ENCODE measurements at places on chromosomes 6 and 20.

GRCh38 chr6:16991981-16992629 is 109.7 kb upstream of the STMND1 start:
- no peak for DNase-seq

GRCh38 chr6:3911130-3911529 is 62.0 kb downstream of the FAM50B start:
- DNase-seq, result no peak

GRCh38 chr6:87753131-87753685 is 51.2 kb upstream of the AKIRIN2 start:
- no peak for DNase-seq

DNA sequence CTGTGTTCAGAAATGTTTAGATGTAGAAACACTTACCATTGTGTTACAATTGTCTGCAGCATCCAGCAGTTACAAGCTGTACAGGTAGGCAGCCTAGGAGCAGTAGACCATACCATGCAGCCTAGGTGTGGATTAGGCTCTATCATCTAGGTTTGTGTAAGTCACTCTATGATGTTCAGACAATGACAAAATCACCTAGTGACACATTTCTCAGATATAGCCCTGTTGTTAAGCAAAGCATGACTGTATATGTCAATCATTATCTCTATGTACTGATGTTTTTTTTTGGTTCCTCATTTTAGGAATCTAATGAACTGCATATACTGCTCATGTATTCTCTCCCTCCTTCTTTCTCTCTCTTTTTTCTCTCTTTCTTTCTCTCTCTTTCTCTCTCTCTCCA is 22.2 kb downstream of the CST8 start:
- DNase-seq, result no peak

DNA sequence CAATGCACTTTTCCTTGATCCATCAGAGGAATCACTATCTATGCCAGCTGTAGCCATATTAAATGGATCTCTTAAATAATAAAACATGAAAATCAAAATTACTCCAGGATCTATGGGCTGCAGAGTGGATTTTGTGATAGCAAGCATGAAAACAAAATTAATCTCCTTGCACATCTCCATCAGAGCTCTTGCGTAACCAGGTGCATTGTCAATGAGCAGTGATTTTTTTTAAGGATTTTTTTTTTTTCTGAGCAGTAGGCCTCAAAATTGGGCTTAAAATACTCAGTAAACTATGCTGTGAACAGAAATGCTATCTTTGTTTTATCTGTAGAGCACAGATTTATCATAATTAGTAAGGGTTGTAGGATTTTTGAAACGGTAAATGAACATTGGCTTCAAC is 11.5 kb upstream of the CST3 start:
- no peak for DNase-seq

- DNase-seq, result no peak
Observed at GRCh38 chr20:57329608-57330221, at the start of gene SPO11. Gene SPO11, plus strand, starts transcription at chr20:57329803. Its CDS starts 65 bp downstream, at chr20:57329868.

GRCh38 chr6:161534264-161534873 is 260.5 kb upstream of the AGPAT4 start:
- DNase-seq, result no peak

DNA sequence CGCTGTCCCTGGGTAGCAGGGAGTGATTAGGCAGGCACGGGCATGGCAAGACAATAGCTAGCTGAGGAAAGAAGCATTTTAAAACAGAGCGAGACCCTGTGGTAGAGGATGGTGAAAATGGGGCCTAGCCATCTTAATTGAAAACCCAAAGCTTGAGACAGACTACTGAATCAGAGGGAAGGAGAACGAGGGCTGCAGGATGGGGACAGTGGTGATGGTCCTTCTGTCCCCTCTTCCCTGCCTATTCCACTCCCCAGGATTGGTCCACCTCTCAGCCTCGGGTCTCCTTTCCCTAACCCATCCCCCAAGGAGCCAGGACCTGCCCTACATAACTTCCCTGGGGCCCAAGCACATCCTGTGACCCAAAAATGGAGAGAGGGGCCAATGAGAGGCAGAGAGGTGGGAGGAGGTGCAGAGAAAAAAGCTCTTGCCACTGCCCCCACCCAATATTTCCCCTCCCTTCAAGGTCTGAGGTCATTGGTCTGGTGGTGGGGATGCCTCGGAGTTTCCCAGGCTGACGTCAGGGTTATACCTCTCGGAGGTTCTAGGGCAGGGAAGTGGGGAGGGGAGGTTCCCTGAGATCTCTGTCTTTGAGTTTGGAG is 884 bp upstream of the CUTA start:
- no peak for DNase-seq

GRCh38 chr6:127191716-127192115 is 73.2 kb downstream of the RSPO3 start:
- no peak for DNase-seq

GRCh38 chr6:107689190-107689589 is 134.9 kb downstream of the SCML4 start:
- DNase-seq, result no peak

DNA sequence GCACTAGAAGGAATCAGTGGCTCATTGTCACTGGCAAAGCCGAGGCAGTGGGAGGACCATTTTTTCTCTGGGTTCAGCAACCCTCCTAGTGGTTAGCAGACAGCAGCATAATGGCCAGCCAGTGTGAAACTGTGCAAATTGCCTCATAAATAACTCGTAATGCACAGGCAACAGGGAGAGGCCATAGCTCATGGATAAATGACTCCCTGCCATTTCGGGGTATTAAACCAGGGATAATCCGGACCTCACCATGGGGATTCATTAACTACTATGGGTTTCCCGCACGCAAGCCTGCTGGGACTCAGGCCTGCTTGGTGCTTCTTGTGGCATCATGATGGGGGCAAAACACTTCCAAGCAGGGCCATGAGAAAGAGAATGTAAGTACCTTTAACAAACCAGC is 158.2 kb upstream of the CHD6 start:
- no peak for DNase-seq

- no peak for DNase-seq
Observed at GRCh38 chr6:161188547-161189465, 85.1 kb downstream of the AGPAT4 start.

DNA sequence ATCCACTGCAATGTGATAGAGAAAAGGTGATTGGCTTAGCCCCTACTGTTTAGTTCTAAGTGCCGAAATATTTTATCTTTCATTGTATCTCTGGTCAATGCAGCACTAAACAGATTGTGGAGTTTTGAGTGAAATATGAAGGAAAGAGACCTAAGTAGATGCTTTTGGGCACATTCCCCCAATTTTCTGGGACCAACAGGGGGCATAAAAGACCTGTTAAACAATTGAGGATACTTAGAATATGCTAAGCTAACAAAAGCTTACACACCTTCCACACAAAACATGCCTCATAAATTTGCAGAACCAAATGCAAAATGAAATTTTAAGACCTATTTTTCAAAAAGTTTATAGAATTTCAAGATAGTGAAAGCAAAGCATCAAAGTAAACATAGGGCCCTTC is 746.9 kb downstream of the TBC1D32 start:
- no peak for DNase-seq

- no peak for DNase-seq
Observed at GRCh38 chr6:47235964-47236760, 73.5 kb downstream of the TNFRSF21 start.

GRCh38 chr6:53664623-53665022 is 933 bp downstream of the KLHL31 start:
- no peak for DNase-seq

DNA sequence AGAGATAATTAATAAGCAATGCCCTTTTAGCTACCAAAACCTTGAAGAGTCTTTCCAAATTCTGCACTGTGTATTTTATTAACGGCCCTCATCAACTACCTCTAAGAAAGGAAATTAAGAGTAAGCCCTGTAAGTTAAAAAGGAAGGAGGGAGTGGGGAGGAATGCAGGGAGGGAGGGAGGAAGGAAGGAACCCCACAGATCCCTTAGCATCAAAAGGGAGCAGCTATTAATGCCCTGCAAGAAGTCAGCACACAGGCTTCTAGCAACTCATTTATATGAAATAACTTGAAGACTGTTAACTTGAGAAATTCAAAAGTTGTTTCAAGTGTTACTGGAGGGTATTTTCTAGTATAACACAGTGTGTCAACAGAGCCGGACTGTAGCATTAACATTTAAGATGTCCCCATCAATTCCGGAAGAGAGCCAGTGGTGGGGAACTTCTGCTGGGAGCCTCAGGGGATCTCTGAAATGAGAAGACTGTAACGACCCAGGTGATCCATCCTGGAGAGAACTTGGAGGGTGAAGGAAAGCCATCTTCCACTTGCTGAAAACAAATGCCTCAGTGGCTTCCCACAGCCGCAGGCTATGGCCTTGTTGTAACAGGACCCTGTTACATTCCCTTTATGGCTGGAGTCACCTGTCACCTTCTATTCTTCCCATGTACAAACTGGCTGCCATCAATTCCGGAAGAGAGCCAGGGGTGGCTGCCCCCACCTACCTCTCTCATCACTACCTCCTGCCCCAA is 33.2 kb downstream of the SLC22A23 start:
- DNase-seq, result no peak

GRCh38 chr6:79431537-79431933 is 105.7 kb downstream of the LCA5 start:
- no peak for DNase-seq

GRCh38 chr6:100892693-100893092 is 11.6 kb upstream of the ASCC3 start:
- no peak for DNase-seq

DNA sequence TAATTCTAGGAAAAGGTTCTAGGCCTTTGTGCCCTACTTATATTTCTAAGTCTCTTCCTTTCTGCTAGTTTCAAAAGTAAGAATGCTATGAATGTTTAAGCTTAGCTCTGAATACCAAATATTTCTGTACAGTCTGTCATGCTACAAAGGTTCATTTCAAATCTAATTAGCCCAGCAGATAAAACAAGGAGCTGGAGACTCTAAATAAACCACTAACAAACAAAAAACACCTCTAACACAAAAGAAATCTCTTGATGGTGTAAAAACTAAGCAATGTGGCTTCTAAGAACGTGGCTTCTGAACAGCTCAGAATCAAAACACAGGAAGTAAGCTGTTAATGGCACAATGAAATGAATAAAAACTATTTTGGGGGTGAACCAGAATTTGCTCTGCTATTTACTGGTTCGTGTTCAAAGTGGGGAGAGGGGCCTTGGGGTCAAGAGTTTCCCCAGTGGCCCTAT is 198.3 kb downstream of the BCAS1 start:
- peak; percentile 22 for DNase-seq

DNA sequence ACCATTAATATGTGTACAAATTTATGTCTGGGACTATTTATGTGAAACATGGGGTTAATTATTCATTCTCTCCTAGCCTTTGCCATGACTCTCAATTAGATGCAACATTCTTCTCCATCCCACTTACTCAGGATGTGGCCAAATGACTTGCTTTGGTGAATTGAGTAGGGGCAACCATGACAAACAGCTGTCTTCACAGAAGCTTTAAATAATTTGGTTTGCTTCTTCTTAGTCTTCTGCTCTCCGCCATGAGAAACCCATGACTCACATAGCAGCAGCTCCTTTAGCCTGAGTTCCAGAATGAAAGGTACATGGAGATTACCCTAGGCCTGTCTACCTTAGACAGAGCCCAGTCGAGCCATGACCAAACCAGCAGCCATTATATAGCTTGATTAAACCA is 74.7 kb downstream of the FRK start:
- DNase-seq, result no peak

DNA sequence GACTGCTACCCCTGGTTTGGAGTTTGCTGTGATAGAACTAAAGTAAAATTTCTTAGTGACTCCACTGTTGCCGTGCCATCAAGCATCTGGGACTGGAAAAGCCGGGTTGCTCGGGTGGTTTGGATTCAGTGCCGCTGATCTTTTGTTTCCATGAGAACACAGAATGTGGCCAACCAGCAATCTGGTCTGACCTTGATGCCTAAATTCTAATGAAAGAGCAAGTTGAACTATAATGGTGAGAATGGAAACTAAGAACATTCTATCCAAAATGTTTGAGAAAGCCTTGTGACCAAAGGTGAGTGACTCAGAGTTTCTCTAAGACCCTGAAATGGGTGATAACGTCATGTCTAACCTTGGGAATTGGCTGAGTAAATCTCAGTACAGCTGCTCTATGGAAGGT is 9.9 kb upstream of the PI16 start:
- no peak for DNase-seq

DNA sequence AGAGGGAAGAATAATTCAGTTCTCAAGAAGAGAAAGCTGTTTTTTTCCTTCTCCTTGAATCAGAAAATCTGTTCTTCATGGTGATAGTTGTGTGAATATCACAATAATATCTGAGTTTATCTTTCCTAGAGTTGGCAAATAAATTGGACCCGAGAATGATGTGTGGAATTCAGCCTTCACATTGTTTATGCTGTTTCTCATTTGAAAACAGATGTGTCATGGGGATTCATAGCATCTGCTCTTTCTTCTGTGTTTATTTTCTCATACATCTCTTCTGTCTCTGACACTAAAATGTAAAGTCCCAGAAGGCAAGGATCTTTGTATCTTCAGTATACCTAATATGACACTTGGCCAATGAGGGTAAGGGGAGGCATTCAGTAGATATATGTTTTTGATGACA is 103.6 kb upstream of the SGK1 start:
- DNase-seq, result no peak

- no peak for DNase-seq
Observed at GRCh38 chr6:169618526-169619490, 83.0 kb downstream of the WDR27 start.

DNA sequence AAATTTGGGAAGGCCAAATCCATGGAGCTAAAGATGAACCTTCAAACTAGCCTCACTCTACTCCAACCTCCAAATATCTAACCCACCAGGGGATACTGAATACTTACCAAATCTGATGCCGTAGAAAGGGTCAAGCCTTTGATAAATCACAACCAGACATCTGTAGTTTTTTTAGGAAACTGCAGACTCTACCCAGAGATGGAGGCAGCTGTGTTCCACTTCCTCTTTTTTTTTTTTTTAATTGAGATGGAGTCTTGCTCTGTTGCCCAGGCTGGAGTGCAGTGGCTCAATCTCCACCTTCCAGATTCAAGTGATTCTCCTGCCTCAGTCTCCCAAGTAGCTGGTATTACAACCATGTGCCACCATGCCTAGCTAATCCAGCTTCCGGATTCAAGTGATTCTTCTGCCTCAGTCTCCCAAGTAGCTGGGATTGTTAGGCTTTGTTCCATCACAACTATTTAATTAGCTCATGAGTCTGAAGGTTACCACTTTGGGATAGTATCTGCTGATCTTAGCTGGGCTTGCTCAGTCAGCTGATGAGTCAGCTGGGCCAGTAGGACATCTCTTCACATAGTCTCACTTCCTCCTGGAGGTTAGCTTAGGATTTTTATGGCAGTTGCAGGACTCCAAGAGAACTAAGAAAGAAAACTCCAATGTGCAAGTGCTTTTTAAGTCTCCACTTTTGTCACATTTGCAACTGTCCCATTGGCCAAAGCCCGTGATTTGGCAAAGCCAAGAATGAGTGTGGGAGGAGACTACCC is 13.3 kb downstream of the FRK start:
- DNase-seq, result no peak

DNA sequence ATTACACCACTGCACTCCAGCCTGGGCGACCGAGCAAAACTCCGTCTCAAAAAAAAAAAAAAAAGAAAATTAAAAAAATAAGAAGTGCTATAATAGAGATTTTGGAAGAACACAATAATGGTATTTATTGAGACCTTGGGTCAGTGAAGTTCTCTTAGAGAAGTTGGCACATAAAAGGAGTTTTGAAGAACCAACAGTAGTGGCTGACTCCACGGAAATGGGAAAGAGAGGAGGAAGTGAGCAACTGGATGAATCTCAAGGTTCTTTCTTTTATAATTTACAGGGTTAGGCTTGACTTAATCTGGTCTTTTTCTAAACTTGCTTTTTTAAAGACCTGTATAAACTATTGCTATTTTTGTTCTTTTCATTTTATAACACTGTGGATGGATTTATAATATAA is 52.8 kb downstream of the TOMM6 start:
- DNase-seq, result no peak

GRCh38 chr20:60362531-60362930 is 404.3 kb downstream of the CDH26 start:
- DNase-seq, result no peak
